ENCODE measurements at places on chromosomes 6 and 20. TPM values are rescaled to one million over a fixed set of nuclear protein-coding genes. Genes with fewer than 3 reads are reported as not detected.

PARD6B gene
- total RNA-seq, result 27.7 TPM

DNA sequence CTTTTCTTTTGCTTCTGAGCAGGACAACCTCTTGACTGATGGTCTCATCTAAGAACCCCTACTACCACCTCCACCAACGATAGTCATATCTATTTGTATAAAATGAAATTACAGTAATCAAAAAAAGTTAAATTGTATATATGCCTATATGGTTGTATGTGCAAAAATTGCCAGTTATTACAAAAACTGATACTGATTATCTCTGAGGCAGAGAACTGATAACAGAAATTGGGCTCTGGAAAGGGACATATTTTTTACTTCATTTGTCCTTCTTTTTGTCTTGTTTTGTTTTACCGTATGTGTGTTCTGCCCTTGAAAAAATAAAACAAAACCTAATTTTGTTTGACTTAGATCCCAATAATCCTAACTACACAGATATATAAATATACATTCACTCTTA, 574.4 kb upstream of the NOX3 start:
- no peak for DNase-seq

DNA sequence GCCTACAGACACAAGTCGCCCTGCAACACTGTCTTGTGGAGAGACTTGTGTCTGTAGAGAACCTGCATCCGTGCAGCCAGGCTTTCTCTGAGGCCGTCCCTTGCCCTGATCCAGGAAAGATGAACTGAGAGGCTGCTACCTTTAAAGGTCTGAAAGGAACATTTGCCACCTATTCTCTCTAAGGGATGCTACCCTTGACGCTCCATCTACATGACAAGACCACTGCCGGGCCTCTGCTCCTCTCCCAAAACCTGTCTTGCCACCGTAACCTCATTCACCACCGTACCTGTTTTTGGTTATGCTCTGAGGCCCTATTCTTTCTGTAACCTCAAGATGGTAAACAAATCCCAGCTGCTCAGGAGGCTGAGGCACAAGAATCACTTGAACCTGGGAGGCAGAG, 73.9 kb downstream of the FOXF2 start:
- DNase-seq, result no peak

GRCh38 chr6:82889143-82889542, 176.5 kb downstream of the UBE3D start:
- DNase-seq, result no peak

DNA sequence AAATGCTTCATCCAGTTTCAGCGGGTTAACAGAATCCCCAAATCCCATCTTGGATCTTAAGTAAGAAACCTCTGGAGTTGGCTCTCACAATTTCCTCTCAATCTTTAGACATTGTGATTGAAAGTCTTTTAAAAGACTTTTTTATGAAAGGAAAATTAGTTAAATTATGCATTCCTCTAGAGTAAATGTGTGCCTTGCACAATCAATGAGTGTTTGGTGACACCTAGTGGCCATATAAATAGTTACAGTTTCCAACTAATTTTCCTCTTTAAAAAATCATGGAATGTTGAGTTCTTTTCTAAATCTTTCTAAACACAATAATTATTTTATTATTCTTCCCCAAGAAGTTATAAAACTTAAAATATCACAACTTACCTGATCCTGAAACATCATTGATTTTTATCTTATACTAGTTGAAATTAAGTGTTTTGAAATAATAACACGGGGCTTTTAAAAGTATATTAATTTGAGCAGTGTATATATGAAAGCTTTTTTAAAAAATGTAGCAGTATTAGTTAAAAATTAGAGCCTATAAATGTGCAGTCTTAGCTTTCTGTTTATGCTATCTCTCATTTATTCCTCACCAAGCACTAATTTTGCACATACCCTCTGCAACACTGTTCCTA, 66.4 kb downstream of the PKHD1 start:
- DNase-seq, result no peak

- no peak for DNase-seq
These were observed 40.4 kb upstream of the TINAG start for GRCh38 chr6:54267798-54268197.

- DNase-seq, result no peak
These were observed 27.3 kb upstream of the TAGAP start for GRCh38 chr6:159071843-159072769.

GRCh38 chr6:115887891-115888290, 172.8 kb downstream of the FRK start:
- DNase-seq, result no peak

- no peak for DNase-seq
These were observed 68.4 kb downstream of the RSPO3 start for GRCh38 chr6:127186889-127187288.

DNA sequence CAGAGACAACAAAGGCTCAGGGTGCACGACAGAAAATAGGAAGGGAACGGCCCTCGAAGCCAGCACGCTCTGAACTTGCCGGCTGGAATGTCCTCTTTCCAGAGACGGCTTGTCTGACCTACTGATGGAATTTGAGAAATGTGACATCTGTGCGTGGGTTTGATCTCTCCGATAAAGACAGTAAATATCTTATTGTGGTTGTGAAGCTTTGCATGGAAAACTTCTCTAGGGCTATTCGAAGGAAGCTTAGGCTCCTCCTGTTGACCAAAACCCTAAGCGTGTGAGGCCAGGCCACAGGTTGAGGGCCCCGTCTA, 247.3 kb downstream of the ZNF217 start:
- no peak for DNase-seq

DNA sequence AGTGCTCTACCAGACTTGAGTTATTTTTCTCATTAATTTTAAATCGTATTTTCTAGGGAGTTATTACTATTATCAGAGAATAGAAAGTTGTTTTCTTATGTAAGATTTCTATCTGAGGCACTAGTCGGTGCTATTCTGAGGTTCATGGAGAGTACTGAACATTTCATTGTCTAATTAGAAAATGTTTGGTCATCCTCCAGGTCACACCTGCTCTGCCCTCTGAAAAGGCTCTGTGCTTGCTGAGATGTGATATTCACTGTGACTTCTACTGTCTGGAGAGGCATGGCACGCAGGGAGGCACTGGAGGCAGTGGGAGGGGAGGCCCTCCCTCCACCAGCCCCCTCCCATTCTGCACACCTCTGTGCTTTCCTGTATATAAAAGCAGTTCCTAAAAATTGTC, 3.0 kb downstream of the SYNDIG1 start:
- DNase-seq, result no peak

DNA sequence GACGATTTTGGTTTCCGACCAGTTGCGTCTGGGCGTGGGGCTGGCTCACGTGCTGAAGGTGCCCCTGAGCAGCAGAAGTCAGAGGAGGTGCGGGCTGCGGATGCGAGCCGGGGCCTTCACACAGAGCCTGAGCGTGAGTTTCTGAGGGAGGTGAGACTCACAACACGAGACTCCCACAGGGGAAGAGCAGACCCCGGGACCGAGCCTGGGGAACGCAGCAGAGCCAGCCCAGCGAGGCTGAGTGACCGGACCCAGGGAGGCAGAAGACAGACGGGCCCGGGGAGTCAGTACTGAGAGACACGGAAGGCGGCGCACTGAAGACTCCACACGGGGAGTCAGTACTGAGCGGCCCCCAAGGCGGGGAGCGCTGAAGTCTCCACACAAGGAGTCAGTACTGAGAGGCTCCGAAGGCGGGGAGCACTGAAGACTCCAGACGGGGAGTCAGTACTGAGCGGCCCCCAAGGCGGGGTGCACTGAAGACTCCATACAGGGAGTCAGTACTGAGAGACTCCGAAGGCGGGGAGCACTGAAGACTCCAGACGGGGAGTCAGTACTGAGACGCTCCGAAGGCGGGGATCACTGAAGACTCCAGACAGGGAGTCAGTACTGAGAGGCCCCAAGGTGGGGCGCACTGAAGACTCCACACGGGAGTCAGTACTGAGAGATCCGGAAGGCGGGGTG, 77.8 kb downstream of the DLL1 start:
- DNase-seq, result peak; percentile 66

DNA sequence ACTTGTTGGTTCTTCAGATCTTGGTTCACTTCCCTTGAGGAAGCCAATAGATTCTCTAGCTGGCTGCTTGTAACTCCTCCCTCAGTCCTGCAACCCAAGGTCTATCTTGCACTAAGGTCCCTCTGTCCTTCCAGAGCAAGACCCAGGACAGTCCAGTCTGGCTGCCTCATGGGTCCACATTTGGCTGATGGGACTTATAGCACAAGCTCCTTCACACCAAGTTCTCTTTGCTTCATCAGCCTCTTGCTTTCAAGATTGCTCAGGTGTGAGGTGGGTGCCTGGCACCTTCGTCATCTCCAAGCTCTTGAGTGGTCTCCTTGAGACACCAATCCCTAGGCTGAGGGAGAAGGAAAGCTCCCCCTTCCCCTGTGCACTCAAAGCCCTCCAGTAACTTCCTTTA, 28.3 kb downstream of the NSFL1C start:
- no peak for DNase-seq

DNA sequence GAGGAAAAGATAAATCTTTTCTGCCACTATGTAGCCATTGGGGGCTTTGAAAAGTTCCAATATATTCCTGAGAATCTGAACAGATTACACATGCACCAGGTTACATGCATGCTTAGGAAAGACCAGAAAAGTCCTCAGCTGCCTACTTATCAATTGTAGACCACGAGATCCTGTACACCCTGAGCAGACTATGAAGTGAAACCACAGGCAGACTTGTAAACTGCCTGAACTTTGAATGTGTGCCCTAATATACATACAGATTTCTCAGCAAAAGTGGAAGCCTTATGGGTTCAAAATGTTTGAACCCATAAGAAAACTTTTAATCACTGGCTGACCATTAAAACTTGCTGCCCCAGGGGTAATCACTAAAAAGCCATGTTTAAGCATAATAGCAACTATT, 273.5 kb upstream of the RUNX2 start:
- no peak for DNase-seq

DNA sequence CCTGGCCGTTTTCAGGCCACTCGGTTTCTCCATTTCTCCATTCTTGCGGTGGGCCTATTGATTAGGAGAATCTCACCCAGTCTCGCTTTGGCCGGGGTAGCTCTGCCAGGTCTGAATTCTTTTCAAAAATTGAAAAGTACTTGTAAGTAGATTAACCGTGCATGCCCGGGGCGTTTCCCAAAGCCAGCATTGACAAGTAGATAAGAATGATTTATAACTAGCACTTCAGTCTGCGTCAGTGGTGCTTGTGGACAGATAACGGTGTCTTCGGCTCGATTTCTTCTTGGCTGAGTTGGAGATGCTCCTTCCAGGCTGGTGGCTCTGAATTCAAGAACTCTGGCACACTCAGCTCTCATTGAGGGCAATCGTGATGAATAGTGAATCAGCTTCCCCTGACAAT, 29.0 kb downstream of the SLC24A3 start:
- DNase-seq, result no peak

DNA sequence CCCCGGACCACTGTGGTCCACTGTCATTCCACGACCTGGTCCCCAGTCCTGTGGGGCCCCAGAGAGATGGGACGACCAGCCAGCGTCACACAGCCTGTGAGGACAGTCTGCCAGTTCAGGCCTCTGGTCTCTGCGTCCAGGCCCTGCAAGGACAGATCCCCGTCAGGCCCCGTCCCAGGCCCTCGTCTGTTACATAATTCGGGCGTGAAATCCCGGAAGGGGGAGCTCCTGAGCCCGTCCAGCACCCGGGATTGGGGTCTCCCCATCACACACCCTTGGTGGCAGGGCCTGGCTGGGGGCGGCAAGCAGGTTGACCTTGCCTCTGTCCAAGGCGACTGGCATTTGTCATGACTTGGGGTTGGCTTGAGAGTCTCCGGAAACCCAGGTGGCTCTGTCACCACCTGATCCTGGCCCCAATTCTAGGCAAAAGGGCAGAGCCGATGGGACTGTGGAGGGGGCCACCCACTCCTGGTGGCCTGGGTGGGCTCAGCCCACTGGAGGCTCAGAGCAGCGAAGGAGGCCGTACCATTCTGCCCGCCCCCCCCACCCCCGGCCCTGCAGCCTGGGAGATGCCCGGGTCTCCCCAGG, 73.8 kb upstream of the GATA5 start:
- no peak for DNase-seq

GRCh38 chr6:138944412-138944811, 43.6 kb downstream of the REPS1 start:
- no peak for DNase-seq

- DNase-seq, result no peak
These were observed at the start of gene SLCO4A1 for GRCh38 chr20:62642051-62642665. Gene SLCO4A1, plus strand, starts transcription at chr20:62642503. Its CDS starts 13,952 bp downstream, at chr20:62656455.

DNA sequence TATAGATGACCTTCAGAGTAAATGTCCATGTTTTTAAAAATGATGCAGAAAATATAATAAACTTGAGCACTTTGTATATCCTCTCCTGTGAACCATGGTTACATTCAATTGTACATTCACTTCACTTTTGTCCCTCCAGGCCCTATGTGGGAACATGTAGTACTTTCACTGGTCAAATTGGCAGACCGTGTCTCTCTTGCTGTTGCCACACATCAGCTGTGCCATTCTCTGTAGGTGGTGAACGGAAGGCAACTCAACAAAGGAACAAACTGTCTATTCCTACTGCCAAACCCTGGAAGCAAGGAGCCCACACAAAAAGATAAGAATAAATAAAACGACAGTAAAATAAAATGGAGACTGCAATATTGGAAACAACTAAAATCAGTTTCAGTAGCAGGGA, 2.0 kb downstream of the ROS1 start:
- no peak for DNase-seq
